ENCODE measurements at places on chromosomes 2 and 18.

- DNase-seq: peak; percentile 52
These were observed 459 bp upstream of the ATP6V1C2 start for GRCh38 chr2:10720947-10721395.

DNA sequence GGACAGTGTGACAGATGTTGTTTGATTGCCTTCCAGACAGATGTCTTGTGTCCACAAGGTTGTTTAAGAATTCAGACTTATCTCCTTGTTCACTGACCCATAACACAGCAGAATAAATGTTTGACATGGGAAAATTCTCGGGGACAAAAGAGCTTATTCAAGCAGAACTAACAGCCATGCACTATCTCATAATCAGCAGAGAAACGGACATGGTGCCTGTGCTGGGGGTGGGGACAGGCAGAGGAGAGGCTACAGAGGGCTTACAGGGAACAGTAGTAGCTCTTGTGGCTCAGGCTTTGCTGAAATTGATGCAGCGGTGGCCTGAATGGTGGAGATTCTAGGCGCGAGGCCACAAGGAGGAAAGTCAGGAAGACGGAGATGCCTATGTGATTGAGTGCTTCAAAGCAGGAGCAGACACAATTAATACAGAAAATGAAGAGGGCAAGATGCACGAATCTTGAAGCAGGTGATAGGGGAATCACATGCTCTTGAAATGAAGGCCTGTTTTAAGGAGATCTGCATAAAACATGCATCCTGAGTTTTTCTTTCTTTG lies 62.0 kb upstream of the CAB39 start:
- DNase-seq: no peak

GRCh38 chr2:8189316-8189715 lies 492.5 kb upstream of the ID2 start:
- DNase-seq: no peak

DNA sequence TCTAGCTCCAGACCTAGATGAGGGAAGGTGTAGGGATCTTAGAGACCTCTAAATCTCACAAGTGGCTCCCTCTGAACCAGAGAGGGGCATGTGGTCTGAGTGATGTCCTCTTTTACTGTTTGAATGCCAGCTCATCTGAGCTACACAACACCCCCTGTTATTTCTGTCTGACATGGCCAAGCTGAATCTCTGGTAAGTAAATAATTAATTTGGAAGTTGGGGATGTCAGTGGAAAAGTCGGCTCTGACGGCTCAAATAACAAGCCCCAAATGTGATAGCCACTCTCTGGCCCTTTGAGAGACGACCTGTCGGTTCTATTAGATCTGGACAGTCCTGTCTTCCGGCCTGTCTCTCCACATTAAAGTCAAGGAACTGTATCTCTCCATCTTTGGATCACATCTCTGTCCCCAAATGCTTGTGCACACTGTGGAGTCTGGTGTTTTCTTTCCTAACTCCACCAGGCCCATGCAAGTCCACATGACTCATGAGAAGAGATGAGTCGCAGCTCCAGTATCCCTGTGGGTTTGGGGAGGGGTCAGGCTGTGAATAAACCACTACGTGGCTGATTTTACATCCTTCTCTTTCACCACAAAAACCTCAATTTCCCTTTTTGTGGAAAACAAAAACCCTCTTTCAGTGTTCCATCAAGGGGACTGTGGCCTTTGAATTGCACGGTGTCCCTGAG lies 52.5 kb downstream of the SETBP1 start:
- no peak for DNase-seq

DNA sequence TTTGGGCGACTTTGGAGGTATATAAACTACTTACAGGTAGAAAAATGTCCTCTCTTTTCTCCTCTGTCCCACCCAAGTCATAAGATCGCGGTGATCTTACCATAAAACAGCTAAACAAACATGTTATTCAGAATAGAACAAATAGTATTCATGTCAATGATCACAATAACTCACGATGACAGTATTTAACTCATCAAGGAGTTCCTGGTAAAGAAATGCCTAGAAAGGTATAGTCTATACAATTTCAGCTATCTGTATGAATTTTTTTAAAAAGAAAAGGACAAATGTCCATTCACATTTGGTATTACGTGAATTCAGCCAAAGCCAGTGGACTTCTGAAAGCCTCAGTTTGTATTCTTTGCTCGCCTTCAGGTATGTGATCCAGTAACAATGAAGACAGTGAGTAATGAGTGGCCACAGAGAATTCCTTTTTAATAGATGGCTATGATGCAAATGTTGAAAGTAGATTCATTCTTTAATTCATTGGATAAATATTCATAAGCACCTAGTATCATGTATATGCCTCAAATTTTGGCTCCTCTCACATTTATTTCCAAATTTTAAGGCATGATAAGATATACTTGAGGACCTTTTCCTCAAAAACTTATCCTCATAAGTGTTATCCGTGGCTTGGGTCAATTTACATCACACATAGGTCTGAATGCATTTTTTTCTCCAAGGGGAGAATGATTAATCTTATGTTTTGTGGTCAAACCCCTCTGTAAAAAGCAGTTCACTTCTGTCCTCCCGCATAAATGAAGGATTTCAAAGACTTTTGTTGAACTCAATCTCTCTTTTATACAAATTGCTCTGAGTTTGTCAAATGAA lies 20.3 kb downstream of the ABCB11 start:
- DNase-seq: no peak

DNA sequence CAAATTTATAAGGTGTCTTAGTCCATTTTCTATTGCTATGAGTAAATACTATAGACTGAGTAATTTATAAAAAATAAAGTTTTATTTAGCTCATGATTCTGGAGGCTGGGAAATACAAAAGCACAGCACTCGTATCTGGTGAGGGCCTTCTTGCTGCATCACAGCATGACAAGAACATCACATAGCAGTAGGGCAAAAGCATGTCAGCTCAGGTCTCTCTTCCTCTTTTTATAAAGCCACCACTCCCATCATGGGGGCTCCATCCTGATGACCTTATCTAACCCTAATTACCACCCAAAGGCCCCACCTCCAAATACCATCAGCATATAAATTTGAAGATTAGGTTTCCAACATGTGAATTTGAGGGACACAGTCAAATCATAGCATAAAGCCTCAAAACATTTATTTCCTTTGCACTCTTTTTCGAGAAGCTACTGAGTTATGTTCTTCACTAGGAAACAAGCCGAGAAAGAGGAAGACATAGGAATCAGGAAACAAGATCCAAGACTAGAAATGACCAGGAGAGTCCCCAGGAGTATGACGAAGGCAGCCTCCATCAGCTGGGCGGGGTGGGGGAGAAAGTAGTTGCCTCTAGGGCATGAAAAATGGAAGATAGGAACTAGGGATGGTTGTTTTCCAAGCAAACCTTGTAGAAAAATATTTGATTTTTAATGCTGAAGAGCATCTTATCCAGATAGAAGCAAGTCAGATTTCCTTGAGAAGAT lies 24.1 kb upstream of the NABP1 start:
- no peak for DNase-seq

GRCh38 chr2:169009865-169010579 lies 21.1 kb downstream of the ABCB11 start:
- DNase-seq: no peak

- no peak for DNase-seq
These were observed 456.1 kb downstream of the LPIN1 start for GRCh38 chr2:12202313-12203075.

DNA sequence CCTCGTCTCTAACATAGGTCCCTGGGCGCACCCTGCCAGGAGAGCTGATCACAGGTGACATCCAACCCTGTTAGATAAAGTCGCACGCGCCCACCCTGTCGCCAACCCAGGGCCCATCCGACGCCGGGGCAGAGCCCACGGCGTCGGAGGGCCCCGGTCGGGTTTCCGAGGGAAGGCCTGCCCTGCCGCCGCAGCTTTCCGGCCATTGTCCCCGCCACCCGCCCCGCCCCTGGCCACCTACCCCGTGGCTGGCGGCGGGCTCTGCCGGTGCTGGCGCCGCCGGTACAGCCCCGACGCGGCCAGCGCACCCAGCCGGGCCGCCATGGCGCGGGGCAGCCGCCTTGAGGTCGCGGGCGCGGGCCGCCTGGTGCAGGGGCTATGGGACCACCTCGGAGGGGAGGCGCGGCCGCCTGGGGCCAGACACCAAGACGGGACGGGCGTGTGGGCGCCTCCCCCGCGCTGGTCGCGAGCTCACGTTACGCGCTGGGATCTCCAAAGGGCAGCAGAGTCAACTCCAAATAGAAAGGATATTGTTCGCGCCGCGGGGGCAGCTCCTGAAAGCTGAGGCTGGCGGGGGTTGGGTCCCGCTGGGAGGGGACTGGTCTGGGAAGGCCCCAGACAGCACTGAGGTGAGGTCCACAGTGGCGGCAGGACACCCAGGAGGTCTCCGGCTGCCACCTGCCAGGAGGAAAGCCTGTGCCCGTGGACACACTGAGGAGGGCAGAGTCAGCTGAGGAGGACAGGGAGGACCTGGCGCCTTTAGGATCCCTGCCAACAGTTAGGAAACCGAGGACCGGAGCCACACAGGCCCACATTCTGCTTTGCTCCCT lies 11.1 kb downstream of the LIMS2 start:
- DNase-seq: no peak

DNA sequence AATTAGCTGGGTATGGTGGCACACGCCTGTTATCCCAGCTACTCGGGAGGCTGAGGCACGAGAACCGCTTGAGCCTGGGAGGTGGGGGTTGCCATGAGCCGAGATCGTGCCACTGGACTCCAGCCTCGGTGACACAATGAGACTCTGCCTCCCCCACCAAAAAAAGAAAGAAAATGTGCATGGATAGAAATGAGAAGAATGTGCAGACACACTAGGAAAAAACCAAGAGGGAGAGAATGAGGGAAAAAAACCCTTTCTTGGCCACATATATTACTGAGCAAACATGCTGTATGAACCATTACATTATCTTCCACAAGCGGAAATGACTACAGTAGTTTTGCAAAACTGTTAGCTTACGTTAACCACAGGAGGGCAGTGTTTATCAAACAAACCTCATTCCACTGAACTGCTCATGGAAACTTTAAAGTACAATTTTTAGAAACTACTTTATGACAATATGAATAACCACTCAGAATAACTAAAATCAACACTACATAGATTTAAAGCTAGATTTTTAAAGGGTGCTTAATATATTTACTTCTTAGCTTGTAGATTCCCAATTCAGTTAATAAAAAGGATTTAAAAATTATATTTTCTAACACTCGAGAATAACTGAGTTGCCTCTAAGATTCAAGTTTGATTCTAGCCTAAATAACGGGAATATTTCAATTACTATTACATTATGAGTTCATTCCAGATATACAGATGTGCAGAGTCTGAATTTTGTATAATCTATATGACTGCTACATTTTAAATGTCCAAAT lies 26.4 kb downstream of the ASXL2 start:
- DNase-seq: peak; percentile 14

GRCh38 chr2:204503869-204504268 lies 41.4 kb upstream of the PARD3B start:
- no peak for DNase-seq

GRCh38 chr2:157722580-157723234 lies 94.0 kb upstream of the ACVR1C start:
- peak; percentile 4 for DNase-seq

DNA sequence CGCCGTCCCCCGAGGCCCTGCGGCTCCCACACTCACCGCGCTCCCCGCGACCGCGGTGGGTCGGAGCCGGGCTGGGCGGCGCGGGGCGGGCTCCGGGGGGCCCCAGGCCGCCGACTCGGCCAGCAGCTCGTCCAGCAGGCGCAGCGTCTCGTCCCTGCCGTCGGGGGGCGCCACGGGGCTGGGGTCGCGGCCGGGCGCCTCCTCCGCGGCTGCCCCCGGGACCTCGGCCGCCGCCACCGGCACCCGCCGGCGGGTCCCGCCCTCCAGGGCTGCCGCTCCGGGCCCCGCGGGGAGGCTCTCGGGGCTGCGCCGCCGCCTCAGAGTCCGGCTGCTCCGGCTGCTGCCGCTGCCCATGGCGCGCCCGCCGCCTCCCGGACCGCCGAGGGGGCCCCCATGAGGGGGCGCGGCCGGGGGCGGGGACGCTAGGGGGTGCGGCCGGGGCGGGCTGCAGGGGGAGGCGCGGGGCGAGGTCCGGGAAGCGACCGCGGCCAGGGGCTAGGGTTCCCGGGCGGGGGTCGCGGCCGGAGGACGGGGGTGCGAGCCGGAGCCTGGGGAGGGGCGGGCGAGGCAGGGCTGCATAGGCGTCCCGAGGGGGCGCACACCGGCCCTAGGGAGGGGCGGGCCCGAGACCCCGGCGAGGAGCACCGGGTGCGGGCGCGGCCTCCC lies at the start of gene CYS1:
TSS of gene CYS1 (minus strand) at position 542 of the 666 bp plus-strand sequence. CDS start at position 354, 188 bp downstream.
- no peak for DNase-seq

- no peak for DNase-seq
These were observed 477.5 kb upstream of the SPHKAP start for GRCh38 chr2:228658998-228659397.

- DNase-seq: no peak
These were observed 456 bp upstream of the NFATC1 start for GRCh38 chr18:79395308-79395640.

DNA sequence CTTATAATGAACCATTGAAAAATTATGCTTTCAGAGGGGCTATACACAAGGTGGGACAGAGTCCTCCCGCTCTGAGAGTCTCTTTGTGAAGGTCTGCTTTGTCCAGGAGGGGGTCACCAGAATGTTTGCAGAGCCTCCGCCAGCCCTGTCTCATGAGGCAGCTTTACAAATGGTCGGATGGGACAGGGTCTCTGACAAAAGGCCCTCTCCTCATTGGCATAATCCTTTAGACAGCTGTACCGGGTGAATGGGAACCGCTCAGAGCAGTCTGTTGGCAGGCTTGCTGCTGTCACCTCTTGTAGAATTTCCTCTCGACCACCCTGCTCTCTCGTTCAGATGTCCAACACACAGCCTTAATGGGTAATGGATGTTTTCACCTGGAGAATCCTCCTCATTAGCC lies 40.2 kb upstream of the TGIF1 start:
- DNase-seq: no peak

DNA sequence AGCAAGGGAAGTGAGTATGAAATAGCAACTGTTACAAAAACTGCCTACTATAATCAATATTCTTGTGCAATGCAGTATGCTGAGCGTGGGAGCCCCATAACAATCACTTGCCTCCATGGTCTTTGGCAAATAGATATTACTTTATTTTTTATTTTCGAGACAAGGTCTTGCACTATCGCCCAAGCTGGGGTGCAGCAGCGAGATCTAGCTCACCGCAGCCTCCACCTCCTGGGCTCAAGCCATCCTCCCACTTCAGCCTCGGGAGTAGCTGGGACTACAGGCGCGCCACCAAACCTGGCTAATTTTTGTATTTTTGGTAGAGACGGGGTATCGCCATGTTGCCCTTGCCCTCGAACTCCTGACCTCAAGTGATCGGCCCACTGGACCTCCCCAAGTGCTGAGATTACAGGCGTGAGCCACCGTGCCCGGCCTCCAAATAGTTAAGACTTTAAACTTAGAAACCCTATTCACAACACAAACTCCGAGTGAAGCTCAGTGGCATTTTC lies 1.2 kb upstream of the CCNT2 start:
- no peak for DNase-seq

- no peak for DNase-seq
These were observed 26.6 kb downstream of the TMEM18 start for GRCh38 chr2:650343-651310.

DNA sequence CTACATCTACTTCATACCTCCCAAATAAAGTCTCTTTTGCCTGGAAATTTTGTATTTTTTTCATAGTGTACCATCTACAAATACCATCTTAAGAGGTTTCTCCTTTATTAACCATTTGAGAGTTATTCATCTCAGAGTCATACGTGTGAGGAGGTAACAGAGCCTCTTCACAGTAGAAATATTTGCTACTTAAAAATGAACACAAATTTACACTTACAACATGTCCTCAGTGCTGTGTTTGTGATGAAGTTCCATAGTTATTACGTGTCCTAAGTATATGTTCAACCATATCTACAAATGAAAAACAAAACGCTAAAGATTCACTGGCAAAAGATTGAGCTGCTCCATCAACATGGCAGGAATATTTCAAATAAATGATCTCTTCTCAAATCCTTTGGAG lies 48.5 kb upstream of the HNRNPA3 start:
- no peak for DNase-seq

Measured in COR-L47 (cell line).